Globus pallidus (tissue), 1 donor: ENCODE measurements at places on chromosomes 5 and 9.

GRCh38 chr5:125987677-125988255 is 435.4 kb upstream of the GRAMD2B start:
- DNase-seq = no peak

GRCh38 chr9:77454663-77455062 is 193.5 kb downstream of the GNA14 start:
- no peak for DNase-seq

GRCh38 chr5:115855959-115856358 is 14.2 kb downstream of the AP3S1 start:
- DNase-seq = no peak

DNA sequence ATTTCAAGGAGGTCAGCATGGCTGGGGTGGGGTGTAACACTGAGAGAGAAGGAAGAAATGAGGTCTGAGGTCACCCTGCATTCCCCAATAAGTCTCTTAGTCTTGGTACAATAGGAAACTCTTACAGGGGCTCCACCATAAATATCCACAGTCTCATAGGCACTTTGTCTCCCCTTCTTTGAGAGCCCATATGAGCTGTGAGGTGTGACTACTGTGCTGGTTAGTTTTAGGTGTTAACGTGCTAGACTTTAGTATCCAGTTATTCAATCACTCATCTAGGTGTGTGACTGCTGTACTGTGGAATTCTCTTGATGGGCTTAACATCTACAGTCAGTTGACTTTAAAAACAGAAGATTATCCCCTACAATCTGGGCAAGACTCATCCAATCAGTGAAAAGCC is 378.1 kb upstream of the RFX3 start:
- DNase-seq = no peak

- DNase-seq = no peak
Measured at GRCh38 chr5:148455185-148455584, 71.4 kb downstream of the FBXO38 start.
